HFFc6 (cell line): ENCODE measurements at places on chromosomes 4 and X. TPM values are rescaled to one million over a fixed set of nuclear protein-coding genes. Genes with fewer than 3 reads are reported as not detected.
A peak's percentile ranks its signal among the peaks of the same experiment; 100 is the strongest.

GRCh38 chr4:23932901-23933308 lies 43.1 kb upstream of the PPARGC1A start:
- DNase-seq: no peak

GRCh38 chrX:39519030-39519488 lies 578.7 kb downstream of the BCOR start:
- no peak for DNase-seq

GRCh38 chrX:18377796-18378195 lies 23.3 kb upstream of the SCML2 start:
- DNase-seq: peak; percentile 10

DNA sequence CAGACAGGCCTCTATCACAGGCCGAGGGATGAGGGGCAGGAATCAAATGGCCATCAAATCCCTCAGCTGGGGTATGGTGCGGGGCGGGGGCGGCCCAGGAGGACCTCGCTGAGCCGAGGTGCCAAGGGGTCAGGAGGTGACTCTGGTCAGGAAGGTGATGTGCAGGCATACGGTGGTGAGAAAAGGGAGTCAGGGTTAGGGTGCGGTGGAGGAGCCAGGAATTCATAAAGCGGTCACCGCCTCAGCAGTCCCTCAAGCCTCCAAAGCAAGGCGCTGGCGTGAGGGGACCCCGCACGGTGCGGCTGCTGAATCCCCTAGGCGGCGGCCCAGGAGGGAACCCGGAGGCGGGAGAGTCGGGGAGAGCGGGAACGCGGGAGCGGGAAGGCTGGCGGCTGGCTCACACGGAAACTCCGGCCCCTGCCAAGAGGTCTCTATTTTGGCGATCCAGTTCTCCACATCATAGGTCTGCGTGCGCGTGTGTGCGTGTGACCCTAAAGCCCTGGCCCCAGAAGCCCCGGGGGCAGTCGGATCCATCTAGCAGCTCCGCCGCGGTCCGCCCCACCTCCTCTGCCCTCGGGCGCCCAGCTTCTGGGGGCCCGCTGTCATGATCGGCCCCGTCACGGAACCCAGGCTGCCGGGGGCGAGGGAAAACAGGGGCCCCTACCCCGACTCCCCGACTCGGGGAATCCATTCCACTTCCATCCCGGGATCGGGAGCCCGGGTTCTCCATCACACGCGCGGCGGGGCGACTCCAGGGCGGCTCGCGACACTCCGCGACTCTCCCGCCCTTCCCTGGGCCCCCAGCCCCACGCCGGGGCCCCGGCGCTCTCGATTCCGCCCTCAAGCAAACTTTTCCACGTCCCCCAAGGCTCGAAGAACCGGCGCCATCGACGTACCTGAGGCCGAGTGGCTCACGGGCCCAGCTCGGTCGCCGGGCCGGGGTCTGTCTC lies 593 bp downstream of the ELF4 start:
- peak; percentile 19 for DNase-seq

GRCh38 chr4:29852537-29852936 lies 867.6 kb upstream of the PCDH7 start:
- no peak for DNase-seq

GRCh38 chr4:8377103-8378075 lies 63.1 kb downstream of the ACOX3 start:
- no peak for DNase-seq

DNA sequence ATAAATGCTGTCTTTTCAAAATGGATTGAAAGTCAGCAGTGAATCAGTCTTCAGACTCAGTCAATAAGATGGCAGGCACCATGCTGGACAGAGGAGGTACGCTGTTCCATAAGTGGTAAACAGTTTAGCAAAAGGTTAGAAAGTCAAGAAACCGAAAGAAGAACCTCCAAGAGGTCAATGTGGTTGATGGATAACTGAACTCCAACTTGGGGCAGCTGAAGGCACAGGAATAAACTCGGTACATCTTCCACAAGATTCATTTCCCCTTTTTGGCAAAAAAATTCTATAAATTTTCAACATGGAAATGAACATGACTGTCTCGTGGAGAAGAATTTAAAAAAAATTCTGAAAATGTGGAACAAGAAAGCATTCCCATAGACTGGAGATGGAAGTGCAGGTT lies 18.4 kb upstream of the SEL1L3 start:
- no peak for DNase-seq

- no peak for DNase-seq
Observed at GRCh38 chr4:55615008-55615407, 21.1 kb downstream of the NMU start.

BEX5 gene
- total RNA-seq: not detected in 3 replicates

USP17L24 gene
- not detected in 3 replicates for total RNA-seq

NHS gene
- 3.0 to 5.0 TPM (median 3.7 TPM) in 3 replicates for total RNA-seq
